OCI-M1 (cell line): ENCODE measurements at places on chromosomes 1 and 21.

DNA sequence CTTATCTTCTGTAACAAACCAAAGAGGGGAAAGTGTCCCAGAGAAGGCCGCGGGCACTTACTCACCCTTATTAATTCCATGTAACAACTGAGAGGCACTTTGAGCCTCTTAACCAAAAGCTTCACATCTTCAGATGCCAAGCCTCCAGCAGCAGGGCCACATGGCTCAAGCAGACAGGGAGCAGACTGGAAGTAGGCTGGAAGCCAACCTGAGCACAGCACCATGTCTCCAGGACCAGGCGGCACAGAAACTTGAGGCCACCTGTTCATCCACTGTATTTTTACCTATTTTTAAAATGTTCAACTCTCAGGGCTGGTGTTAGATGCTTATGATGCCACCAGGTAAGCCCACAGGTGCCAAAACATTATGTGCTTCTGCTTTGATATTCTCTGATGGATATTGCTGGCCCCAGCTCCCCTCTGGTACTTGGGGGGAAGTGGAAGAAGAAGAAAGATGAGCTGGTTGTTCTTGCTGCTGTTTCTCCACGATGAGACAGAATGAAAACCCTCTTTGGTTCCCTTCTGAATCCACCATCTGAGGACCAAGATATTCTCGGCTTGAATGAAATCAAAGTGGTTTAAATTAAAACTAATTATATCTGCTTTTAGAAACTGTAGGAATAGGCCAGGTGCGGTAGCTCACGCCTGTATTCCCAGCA lies 30.6 kb upstream of the SDE2 start:
- no peak for DNase-seq

GRCh38 chr1:219573960-219574359 lies 38.9 kb downstream of the ZC3H11B start:
- DNase-seq, result no peak

- DNase-seq, result peak; percentile 62
Observed at GRCh38 chr21:23401278-23401677, 2206.0 kb downstream of the MRPL39 start.

DNA sequence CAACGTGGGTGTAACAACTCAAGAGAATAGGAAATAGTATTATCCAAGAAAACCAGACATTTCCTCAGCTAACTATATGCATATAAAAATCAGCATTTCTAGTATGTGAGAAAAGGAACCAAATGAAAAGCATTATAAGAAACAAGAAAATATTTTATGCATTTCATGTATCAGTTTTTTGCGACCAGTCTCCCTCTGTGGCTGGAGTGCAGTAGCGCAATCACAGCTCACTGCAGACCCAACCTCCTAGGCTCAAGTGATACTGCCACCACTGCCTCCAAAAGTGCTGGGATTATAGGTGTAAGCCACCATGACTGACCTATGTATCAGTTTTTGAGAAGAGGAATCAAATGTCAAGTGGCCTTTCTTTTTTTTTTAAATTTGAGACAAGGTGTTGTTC lies 31.0 kb downstream of the SLC16A1 start:
- DNase-seq, result no peak

- no peak for DNase-seq
Observed at GRCh38 chr1:58180537-58180936, 366.0 kb downstream of the OMA1 start.

- no peak for DNase-seq
Observed at GRCh38 chr1:240111558-240111957, 19.9 kb downstream of the FMN2 start.

DNA sequence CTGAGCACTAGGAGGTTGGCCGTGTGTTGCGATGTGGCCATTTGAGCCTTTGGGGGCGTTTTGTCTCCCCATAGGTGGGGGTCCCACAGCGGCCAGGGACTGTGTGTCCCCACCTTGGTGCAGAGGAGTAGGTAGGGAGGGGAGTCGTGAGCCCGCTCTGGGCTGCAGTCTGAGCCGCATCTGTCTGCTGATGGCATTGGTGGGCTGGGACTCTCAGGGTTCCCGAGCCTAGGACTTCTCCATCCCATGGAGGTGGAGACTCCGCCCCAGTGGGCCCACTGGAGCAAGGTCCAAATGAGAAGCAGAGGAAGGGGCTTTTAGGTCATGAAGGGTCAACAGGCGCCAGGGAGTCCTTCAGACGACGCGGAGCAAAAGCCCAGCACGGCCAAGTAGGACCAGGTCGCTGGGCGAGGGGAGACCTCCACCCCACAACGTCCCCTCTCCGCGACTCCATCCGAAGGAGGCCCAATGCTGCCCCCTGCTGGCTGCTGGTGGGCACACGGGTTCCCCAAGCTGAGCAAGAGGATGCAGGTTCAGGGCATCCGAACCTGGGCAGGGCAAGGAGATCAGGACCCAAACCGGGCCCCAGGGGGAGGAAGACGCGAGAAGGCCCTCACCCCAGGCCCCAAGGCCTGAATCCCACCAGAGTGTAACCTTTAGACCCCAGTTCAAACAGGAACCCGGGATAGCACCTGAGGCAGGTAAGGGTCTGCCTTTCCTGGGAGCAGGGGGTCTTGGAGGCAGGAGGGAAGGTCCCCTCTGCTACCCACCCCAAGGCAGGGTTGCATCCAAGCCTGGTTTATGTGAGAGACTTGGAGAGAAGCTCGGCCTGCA lies 14.9 kb downstream of the TTC34 start:
- DNase-seq, result peak; percentile 61

- DNase-seq, result no peak
Observed at GRCh38 chr1:216207154-216207553, 216.1 kb downstream of the USH2A start.

GRCh38 chr1:12087797-12088314 lies 24.8 kb downstream of the TNFRSF8 start:
- DNase-seq, result no peak

- no peak for DNase-seq
Observed at GRCh38 chr1:248905662-248906008, 400 bp upstream of the PGBD2 start.

DNA sequence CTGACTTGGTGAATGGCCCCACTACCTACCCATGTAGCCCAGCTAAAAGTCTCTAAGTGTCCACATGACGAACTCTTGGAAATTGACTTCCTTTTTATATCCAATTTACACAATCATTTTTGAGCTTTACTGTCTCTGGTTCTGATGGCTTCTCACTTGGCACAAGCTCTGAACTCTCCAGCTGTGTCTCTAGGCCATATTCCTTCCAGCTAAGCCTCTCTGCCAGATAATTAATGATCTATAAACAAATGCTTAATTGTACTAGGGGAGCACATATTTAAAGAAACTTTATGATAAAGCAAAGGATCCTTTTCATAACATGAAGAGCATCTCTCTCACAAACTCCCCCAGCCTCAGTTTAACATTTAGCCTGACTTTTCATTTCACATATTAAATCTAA lies 16.3 kb upstream of the BEND5 start:
- DNase-seq, result no peak

DNA sequence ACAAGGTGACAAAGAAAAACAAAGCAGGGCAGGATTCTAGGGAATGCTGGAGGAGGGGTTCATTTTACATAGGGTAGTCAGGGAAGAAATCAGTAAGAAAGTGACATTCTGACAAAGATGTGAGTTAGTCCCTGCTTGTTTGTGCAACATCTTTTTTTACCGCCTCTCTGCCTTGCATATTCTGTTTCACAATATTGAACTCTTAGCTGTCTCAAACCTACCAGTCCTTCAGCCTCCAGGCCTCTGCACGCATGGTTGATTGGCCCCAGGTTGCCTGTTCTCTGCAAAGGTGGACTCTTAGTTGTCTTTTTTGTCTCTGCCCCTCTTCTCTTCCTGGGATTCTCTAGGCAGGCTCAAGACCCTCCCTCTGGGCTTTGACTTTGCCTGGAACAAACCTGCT lies 152.2 kb upstream of the RUNX1 start:
- DNase-seq, result no peak

DNA sequence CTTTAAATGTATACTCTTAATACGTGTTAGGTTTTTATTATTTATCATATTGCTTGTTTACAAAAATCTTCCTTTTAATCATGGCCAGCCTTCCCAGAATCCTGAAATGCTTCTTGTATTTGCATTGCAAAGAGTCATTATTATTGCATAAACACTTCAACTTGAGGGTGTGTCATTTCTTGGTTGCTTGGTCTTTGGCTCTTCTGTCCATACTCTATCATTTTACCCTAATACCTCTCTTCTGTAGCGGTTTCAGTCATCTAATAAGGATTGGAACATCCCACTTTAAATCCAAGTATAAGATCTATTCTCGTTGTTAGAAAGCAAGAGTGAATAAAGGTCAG lies 200.6 kb upstream of the CACYBP start:
- DNase-seq, result no peak

GRCh38 chr1:230167419-230167852 lies 100.4 kb downstream of the GALNT2 start:
- peak; percentile 83 for DNase-seq

- no peak for DNase-seq
Observed at GRCh38 chr1:102002057-102002456, 5.3 kb upstream of the OLFM3 start.

DNA sequence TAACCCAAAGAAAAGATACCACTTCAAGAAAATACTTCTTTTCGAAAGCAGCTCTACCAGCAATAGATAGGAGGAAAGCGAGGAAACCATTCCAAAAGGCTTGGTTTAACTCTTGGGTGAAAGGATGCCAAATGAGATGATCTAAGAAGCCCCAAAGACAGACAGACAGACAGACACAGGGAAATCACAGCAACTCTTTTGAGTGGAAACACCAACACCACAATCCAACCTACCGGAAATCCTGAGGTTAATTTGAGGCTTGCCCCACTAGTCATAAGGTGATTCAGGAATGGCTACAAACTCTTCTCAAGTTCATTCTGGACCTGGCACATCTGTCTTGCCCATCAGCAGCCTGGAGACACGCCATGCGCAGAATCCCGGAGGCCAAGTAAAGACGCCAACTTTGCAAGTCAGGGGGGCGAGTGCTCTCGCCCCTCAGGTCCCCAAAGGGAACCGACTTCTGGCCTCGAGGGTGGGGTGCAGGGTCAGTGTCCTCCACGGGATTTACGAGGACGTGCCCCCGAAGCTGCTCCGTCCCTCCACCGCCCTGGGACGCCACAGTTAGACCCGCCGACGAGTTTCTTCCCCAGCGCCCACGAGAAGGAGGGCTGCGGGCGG lies 778 bp downstream of the EVI5 start:
- DNase-seq, result peak; percentile 40

DNA sequence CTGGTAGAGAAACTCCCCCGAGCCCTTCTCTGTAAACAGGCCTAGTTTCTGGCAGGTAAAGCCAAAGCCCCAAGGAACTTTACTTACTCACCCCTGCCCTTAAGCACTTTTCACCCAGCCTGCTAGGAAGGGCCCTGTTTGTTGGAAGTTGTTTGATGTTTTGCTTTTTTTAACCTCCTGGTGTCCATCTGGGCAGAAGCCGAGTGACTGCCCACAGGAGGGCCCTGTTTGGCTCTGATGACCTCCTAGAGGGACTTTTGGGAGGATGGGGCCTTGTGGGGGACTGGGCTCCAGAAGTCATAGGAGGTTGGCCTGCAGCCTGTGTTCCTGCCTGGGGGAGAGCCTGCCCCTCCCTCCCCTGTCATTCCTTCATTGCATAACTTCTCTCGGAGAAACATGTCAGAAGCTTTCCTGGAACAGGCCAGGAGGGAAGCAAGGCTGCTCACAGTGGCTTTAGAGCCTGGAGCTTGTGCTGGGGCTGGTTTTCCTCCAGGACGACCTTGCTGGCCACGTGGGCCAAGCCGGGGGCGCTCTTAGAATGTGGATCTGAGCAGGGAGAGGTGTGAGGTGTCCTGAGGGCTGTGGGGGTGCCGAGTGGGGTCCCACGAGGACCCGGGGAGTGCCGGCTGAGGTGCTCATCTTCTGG lies 33.9 kb downstream of the COQ8A start:
- no peak for DNase-seq

DNA sequence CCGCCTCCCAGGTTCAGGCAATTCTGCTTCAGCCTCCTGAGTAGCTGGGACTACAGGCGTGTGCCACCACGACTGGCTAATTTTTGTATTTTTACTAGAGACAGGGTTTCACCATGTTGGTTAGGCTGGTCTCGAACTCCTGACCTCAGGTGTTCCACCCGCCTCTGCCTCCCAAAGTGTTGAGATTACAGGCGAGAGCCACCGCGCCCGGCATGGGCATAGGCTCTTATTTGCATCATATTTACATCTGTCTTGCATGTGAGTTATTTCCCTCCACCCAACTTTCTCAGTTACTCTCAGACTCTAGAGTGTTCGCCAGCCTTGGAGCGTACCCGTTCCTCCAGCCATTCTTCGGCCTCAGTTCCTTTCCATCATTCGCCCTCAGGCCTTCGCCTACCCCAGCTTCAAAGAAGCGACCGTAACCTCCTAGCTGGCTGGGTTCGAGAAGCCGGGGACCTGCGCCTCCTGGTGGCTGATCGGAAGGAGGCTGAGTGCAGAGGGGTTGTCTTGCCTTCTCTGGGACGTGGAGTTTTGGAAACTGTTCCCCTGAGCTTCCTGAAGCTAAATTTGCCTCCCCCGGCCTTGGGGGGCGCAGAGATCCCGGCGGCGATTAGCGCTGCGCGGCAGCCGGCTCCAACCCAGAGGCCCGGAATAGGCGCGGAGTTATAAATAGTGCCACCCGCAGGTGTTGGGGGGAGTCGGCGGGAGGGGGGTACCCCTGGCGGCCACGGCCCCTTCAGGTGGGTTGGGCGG lies 3.6 kb upstream of the ZBTB7B start:
- peak; percentile 94 for DNase-seq

- no peak for DNase-seq
Observed at GRCh38 chr1:70990469-70991253, 57.0 kb downstream of the PTGER3 start.
